ENCODE measurements at places on chromosomes 4 and X.

- no peak for DNase-seq
Observed at GRCh38 chr4:8653326-8654000, 60.9 kb downstream of the CPZ start.

DNA sequence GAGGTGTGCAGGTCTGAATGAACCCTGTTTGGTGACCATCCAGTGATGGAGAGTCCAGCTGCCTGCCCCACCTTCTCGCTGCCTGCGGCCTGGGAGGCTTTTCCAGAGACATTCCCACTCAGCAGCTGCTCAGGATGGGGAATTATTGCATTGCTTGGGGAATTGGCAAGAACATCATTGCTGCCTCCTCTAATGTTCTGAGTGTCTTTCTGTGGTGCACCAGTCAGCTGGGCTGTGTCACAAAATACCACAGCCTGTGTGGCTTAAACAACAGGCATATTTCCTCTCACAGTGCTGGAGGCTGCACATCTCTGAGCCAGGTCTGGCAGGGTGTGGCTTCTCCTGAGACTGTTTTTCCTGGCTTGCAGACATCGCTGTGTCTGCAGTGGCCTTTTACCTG is 86.8 kb upstream of the AFAP1 start:
- no peak for DNase-seq

DNA sequence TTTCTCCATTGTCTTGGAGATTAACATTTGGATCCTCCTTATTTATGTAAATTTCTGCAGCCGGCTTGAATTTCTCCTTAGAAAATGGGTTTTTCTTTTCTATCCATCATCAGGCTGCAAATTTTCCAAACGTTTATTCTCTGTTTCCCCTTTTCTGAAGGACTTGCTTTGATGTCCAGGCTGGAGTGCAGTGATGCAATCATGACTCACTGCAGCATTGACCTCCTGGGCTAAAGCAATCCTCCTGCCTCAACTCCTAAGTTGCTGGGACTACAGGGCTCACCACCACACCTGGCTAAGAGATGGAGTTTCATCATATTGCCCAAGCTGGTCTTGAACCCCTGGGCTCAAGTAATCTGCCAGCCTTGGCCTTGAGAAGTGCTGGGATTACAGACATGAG is 144.0 kb upstream of the ZXDB start:
- no peak for DNase-seq

- no peak for DNase-seq
Observed at GRCh38 chr4:105092768-105093167, 53.9 kb upstream of the TET2 start.

- no peak for DNase-seq
Observed at GRCh38 chr4:15562114-15562513, 92.4 kb downstream of the CC2D2A start.

GRCh38 chr4:41683326-41683725 is 65.2 kb downstream of the PHOX2B start:
- DNase-seq, result no peak

GRCh38 chr4:98631506-98631905 is 26.9 kb downstream of the TSPAN5 start:
- DNase-seq, result no peak

DNA sequence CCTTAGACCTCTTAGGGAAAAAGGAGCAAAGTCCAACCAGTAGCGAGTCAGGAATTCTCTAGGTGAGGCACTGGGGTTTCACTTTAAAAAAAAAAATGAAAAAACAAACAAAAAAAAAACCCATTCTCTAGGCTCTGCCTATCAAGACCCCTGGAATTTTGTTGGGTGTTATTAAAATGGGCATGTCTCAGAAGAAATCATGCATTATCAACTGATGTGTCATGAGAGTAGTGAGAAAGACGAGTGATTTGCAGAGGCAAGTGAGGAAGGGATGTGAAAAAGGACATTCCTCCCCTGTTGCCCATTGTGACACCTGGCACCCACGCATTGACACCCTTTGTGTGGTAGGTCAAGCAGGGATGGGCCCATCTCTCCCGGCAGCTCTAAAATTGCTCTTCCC is 78.9 kb downstream of the AASDH start:
- no peak for DNase-seq

- no peak for DNase-seq
Observed at GRCh38 chr4:2820216-2820982, 23.2 kb upstream of the ADD1 start.

- no peak for DNase-seq
Observed at GRCh38 chr4:108902769-108903168, 139.9 kb upstream of the ETNPPL start.

DNA sequence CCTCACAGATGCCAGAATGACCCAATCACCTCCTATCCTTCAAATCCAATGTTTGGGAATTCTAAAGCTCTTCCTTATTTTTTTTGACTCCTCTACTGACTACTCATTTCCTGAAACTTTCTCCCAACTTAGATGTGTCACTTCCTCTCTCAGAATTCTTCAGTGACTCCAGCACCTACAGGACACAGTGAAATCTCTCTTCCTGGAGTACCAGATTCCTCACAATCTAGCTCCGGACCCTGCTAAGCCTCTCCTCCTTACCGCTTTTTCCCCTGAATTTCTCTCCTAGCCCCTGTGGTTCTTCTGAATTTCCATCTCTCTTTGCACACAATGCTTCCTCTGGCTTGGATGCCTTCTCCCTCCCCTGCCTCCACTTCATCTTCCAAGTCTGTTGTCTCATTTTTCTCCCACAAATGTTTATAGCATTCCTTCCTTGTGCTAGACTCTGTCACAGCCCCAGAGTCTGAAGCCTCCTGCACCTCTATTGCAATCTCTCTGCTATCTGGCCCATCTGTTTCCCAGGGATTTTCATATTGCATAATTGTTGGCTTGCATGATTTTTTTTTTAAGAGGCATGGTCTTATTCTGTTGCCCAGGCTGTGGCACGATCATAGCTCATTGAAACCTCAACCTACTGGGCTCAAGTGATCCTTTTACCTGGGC is 80.1 kb downstream of the ANAPC4 start:
- no peak for DNase-seq

GRCh38 chr4:113003841-113004240 is 45.6 kb upstream of the ANK2 start:
- DNase-seq, result no peak

DNA sequence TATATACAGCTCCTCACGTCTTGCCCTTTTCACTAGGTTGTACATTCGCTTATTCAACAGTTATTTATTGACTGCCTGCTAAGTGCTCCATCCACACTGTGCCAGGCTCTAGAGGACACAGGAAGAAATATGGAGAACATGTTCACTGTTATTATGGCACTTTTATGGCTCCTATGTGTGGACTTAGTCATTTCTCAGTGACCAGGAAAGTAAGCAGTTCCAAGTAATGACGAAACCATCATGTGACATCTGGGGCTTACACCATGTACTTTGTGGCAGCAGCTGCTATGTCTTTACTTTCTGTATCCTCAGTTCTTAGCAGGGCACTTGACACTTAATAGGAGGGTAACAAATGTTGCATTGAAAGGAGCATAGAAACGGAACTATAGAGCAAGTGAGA is 278.0 kb downstream of the ANK2 start:
- DNase-seq, result no peak

GRCh38 chr4:186335793-186336192 is 69.8 kb downstream of the F11 start:
- DNase-seq, result no peak

DNA sequence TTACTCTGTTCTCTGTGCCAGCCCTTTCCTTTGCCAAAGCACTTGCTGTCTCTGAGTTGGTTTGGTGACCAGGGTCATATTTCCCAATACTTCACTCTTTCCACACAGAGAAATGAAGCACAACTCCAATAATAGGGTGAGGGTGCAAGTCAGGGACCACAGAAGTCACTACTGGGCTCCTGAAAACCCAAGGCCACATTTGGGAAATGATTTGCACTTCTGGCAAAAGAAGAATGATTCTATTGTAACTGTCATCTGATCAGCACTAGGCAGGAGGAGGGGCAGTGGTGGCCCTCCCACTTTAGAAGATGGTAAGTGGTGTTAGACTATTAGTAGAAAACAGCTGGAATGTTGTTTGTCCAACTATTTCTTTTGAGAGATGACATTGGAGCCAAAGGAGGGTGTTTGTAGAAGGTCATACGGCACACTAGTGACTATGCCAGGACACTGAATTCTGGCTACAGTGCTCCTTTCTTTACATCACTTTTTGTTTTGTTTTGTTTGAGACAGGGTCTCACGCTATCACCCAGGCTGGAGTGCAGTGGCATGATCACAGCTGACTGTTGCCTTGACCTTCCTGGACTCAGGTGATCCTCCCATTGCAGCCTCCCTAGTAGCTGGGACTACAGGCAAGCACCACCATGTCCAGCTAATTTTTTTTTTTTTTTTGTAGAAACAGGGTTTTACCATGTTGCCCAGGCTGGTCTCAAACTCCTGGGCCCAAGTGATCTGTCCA is 10.8 kb upstream of the HADH start:
- DNase-seq, result no peak

DNA sequence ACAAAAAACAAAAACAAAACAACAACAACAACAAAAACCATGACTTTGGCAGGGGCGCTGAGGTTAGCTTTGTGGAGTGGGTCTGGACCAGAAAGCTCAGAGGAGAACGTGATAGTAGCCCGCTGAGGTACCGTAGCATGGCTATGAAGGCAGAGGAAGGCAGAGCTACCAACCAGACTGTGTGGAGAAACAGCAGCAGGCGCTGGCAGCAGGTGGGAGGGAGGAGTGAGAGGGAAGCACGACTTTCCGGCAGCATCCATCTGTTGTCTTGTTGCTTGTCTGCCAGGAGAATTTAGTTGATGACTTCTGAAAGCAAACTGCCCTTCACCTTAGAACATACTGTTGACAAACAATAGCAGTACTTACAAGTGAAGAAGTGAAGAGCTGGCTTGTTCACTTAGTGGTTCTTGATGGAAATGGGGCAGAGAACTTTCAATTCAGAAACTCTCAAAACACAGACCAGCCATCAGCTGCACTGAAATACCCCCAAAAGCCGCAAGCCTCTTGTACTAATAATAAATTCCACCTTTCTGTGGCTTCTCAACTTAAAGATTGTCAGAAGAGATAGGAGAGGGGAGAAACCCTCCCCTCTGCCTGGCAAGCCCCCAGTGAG is 447.2 kb downstream of the SLITRK2 start:
- DNase-seq, result no peak

GRCh38 chr4:26476545-26476944 is 13.7 kb downstream of the CCKAR start:
- no peak for DNase-seq

GRCh38 chr4:40713798-40714197 is 36.0 kb upstream of the NSUN7 start:
- DNase-seq, result no peak

DNA sequence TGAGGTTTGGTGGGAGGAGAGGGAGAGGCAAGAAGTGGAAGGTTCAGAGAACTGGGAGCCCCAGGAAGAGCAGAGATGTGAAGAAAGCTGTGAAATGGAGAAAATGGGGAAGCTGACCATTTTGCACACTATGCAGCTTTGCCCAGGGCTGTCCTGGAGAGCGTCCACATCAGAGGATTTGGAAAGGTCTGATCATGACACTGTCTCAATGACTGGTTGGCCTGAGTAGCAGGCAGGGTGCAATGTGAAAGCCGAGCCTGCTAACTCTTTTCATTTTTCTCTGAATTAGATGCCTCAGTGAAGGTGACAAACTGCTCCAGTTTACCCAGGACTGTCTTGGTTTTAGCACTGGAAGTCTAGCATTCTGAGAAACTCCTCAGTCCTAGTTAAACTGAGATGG is 330.1 kb upstream of the RPS6KA3 start:
- DNase-seq, result no peak

DNA sequence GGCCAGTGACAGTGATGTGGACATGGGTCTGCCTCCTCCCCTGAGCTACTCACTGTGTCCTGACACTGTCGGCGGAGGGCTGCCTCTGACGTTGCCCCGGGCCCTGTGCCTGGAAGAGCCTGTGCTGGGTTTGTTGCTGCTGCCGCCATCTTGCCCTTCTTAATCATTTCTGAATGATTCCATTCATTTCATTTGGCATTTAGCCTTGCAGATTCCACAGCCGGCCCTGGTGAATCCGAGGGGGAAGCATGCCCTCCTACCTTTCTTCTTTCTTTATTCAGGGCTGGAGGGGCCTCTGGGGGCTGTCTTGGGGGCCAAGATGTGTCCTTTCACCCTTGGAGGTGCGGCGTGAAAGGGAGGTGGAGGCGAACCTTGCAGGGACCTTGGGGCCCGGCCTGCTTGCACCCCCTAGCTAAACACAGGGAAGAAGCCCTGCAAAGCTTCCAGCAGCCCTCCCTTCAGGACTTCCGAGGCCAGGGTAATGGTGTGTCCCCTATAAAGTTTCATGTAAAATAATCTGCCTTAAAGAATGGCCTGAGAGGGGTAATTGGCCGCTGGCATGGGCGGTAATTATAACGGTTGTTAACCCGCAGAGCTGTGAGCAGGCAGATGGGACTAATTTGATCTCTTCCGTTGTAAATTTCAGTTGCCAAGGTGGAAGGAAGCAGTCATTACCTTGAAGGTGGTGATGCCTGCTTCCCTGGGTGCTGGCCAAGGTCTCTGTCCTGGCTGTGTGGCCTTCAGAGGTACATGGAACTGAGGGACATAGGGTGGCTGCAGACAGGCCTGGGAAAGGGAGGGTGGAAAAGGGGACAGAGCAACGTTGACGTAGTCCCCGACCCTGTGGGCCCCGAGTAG is 92.3 kb downstream of the PSAPL1 start:
- DNase-seq, result no peak

GRCh38 chr4:71775449-71775848 is 8.4 kb downstream of the GC start:
- DNase-seq, result no peak

DNA sequence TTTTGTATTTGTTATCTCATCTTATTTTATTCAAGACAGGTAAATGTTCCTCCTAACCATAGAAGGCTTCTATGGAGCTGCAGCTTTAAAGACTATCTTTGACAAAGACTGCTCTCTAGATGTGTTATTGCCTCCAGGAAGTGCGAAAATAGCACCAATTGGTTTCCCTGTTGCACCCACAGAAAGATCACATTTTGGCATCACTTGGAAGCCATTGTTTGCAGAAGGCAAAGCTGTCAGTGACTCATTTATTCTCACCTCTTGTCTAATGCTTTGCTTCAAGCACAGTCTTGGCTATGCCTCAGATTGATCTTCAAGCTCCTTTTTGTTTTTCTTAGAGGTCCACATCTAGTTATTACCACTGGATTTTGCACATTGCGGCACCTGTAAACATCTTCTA is 150.3 kb downstream of the PCDH7 start:
- no peak for DNase-seq

DNA sequence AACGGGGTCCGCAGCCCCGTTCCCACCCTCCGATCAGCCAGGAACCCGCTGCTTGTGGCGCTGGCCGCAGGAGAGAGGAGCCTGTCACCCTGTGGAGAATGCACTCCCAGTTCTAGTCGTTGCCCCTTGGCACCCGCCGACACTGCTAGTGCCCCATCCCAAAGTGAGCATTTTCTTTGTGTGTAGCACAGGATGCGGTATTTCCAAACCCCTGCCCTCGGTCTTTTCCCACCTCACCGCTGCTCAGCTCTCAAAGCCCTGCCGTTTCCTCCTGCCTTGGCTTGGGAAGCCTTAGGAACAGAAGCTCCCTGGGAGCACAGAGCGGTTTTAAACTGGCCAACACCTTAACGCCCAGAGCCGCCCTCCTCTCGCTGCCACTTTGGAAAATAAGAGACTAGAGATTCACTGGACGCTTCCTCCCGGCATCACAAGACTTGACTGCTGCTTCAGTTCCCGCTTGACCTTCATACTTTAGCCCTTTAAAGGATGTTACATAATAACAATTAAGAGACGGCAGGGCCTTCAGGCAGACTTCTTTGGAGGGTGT is 772 bp downstream of the CYP4V2 start:
- no peak for DNase-seq
